ENCODE measurements at places on chromosomes 13 and 19.

DNA sequence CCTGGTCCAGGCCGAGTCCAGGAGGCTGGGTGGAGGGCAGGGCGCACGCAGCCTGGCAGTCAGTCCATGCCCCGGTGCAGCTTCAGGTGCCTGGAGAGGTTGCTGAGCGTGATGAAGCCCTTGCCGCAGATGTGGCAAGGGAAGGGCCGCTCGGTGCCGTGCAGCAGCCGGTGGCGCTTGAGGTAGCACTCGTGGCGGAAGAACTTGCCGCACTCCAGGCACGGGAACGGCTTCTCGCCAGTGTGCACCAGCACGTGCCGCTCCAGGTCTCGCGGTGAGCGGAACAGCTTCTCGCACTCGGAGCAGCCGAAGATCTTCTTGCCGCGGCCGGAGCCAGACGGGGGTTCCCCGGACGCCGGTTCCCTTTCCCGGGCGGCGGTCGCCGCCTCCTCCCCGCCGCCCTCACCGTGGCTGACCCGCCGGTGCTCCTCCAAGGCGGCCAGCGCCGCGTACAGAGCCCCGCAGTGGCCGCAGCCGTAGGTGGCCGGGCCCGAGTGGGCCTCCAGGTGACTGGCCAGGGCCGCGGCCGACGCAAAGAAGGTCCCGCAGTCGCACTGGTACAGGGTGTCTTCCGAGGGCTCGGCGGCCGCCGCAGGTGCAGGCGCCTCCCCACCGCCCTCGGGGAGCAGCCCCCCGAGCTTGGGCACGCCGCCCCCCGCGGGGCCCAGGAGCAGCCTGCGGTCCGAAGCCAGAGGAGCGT is 6.8 kb downstream of the FIZ1 start:
- no peak for DNase-seq

- no peak for DNase-seq
Measured at GRCh38 chr19:38691938-38692457, 44.5 kb downstream of the ACTN4 start.

- no peak for DNase-seq
Measured at GRCh38 chr13:78607409-78608251, 4.3 kb upstream of the POU4F1 start.

DNA sequence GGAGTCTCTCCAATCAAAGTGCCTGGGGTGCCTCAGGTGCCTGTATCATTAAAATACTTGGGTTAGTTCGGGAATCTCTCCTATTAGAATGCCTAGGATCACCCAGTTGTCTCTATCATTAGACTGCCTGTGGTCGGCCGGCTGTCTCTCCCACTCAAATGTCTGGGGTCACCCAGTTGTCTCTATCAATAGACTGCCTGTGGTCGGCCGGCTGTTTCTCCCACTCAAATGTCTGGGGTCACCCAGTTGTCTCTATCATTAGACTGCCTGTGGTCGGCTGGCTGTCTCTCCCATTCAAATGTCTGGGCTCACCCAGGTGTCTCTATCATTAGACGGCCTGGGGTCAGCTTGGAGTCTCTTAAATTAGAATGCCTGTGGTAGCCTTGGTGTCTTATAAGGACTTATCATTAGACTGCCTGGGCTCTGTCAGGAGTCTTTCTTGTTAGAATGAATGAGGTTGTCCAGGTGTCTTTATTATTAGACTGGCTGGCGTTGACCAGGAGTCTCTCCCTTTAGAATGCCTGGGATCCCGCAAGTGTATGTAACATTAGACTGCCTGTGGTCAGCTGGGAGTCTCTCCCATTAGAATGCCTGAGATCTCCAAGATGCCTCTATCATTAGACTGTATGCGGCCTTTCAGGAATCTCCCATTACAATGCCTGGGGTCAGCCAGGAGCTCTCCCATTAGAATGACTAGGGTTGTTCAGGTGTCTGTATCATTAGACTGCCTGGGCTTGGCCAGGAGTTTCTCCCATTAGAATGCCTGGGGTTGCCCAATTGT is 1555.5 kb downstream of the UQCRFS1 start:
- no peak for DNase-seq

DNA sequence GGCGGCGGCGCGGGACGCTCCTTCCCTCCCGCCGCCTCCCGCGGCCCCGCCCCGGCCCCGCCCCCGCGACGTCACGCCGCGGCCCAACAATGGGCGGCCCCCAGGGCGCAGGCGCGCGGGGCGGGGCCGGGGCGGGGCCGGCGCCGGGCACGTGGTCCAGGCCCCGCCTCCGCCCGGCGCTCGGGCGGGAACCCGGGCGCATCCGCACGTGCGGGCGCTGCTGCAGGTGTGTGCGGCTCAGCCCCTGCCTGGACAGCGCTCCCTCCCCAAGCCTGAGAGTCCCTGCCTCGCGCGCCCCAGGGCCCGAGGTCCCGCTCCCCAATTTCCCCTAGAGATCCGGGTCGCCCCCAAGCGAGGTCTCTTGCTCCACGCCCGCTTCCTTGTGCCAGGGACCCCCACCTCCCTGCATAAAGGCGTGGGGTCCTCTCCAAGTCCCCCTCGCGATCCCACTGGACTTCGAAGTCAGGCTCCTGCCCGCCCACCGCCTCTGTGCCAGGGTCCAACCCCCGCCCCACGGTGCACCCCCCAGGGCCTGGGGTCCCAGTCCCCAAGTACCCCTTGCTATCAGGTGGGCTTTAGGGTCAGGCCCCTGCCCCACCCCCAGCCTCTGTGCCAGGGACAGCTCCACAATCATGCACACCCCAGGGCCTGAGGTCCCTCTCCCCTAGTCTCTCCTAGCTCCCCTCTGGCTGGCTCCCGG is at the start of gene MEX3D:
MEX3D (minus strand) TSS at position 6 of the 700 bp plus-strand sequence. CDS start 267 bp downstream, outside the sequence.
- DNase-seq, result peak; percentile 71

- DNase-seq, result no peak
Measured at GRCh38 chr19:50418176-50419021, at the start of gene SPIB. Gene SPIB (plus strand): TSS chr19:50418938. CDS start chr19:50418963, 25 bp downstream.

DNA sequence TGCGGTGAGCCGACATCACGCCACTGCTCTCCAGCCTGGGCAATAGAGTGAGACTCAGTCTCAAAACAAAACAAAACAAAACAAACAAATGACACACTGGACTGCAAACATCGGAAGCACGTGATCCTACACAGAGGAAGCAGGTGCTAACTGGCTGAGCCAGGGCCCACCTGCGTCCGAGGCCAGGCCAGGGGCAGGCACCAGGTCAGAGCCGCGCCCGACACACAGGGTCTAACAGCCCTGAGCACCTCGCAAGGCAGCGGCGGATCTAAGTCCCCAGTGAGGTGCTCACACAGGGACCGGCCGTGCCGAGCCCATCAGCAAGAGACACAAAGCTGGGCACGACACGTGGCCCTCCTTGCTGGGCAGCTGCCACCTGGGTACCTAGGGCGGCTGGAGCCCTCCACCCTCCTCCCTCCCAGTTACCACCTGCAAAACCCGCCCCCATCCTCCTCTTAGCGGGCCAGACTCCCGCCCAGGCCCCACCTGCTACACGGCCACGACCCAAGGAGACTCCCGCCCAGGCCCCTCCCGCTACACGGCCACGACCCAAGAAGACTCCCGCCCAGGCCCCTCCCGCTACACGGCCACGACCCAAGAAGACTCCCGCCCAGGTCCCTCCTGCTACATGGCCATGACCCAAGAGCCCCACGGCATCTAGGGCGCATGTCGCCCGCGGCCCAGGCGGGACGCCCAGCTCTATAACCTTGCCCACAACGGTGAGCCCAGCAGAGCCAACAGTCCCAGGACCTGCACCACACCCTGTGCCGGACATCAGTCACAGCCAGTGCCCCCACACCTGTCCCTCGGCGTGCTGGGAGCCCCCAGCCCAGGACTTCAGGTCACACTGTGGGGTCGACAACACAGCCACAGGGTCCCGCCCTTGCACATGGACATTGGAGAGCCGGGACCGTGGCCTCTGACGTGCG is 15.6 kb downstream of the AP3D1 start:
- DNase-seq, result no peak

DNA sequence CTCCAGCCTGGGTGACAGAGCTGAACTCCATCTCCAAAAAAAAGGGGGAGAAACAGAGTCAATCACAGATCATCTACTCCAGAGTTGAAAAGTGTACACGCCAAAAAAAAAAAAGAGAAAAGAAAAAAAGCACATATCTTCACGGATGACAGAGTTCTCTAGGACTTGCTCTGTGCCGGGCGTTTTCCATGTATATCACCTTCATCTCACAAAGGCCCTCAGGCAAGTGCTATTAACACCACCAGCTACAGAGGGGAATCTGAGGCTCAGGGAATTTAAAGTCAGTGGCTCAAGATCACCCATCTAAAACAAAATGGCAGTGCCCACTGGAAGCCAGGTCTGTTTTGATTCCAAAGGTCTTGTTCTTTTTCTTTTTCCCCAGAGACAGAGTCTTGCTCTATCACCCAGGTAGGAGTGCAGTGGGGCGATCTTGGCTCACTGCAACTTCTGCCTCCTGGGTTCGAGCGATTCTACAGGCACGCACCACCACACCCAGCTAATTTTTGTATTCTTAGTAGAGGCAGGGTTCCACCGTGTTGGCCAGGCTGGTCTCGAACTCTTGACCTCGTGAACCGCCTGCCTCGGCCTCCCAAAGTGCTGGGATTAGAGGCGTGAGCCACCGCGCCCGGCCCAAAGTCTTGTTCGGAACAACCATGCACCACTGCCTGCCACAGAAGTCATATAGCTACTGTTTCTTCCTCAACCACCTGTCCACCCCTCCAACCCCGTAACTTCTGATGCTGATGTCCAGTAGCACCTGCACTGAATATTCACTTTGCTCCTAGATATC is 42.2 kb downstream of the SAE1 start:
- DNase-seq, result no peak

GRCh38 chr19:17455308-17456123 is 5.2 kb downstream of the NXNL1 start:
- DNase-seq, result no peak

DNA sequence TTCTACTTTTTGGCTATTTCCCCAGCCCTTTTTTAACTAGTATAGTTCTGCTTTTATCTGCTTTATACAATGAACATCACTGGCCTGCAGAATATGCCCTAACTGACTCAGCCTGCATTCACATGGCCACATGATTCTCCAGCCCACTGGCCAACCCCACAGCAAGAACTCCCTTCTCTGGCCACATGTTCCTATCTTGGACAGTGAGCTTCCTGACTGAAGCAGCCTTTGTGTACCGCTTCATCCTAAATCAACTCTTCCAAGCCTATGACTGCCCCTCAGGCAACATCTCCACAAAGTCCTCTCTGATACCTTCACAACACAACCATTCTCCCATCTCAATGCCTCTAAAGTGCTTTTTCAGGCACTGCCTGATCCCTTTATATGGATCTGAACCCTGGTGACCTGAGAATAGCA is 214.1 kb downstream of the COL4A1 start:
- no peak for DNase-seq

GRCh38 chr19:28874742-28875141 is 338.2 kb downstream of the UQCRFS1 start:
- DNase-seq, result no peak

DNA sequence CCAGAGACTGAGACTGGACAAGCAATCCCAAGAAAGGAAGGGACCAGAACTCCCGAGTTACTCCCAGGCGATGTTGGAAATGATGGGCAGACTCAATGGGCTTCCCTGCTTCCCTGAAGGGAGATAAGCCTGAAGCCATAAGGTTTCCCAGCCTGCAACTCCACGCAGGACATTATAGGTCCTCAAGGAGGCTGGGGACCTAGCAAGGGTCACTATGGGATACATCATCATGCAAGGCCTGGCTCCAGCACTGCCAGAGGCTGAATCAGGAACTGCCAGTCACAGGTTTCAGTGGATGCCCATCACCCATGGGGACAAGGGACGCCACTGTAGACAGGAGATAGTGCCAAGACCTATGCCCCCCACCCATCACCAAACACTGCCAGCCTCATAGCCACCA is 338.7 kb downstream of the IRS2 start:
- no peak for DNase-seq

DNA sequence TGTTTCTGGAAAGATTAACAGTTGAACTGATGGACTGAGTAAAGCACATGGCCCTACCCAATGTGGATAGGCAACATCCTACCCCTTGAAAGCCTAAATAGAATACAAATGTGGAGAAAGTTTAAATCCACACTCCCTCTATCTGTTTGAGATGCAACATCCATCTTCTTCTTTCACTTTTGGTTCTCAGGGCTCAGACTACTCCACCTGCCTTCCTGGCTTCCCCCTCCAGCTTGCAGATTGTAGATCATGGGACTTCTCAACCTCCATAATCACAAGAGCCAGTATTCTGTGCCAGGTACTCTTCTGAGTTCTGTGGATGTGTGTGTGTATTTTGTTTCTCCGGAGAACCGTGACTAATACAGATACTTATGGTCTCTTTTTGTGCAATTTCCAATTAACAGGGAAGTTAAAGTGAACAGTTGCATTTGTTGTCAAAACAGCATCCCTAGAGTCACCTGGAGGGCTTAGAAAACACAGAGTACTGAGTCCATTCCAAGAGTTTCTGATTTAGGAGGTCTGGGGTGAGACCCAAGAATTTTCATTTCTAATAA is 590.3 kb upstream of the MIR17HG start:
- DNase-seq, result no peak

GRCh38 chr19:52115526-52116053 is 20.0 kb upstream of the ZNF841 start:
- no peak for DNase-seq

GRCh38 chr19:33693678-33694077 is 71.9 kb downstream of the CHST8 start:
- DNase-seq, result no peak

DNA sequence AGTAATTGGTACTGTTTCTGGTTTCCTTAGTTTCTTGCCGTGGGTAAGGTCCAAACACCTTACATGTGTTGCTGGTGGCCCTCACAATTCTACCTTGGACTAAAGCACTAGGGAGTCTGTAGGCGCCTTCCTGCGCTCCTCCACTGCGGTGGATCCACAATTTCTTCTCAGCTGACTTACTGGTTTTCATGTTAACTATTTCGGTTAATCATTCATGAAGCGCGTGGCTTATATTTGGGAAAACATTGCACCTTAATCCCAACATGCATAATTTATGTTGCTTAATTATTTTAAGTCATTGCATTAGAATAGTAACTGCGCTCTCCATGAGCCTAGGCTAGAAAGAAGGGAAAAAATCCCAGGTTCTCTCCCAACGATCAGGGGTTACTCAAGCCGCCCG is 37.7 kb downstream of the ARHGEF7 start:
- DNase-seq, result no peak

DNA sequence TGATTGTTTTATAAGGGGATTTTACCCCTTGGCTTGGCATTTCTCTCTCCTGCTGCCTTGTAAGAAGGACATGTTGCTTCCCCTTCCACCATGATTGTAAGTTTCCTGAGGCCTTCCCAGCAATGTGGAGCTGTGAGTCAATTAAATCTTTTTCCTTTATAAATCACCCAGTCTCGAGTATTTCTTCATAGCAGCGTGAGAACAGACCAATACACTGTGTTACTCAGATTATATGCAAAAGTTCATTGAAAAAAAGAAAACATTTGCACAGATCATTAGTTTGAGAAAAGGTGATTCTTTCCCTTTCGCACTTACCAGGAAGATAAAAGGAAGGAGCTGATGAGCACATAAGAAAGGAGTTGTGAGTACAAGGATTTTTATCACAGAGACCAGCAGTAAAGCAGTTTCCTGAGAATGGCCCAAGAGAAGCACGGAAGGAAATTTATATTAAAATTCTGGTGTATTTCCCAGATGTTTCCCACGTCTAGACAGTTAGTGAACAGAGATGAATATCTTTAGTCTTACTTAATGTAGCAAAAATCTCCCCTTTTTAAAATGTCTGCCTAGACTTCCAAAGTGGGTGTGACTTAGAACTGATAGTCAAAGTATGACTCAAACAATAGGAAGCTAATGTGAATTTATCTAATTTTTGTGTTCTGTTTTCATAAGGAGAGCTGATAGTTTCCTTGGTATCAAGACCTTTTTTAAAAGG is 431.8 kb upstream of the SGCG start:
- no peak for DNase-seq

All from stimulated activated CD8-positive, alpha-beta memory T cell treated with anti-CD3 and anti-CD28 coated beads, Interleukin-12 subunit alpha, Interleukin-12 subunit beta, amount 100 ng/mL, for 1 hour (primary cell).